GM18507 (cell line): ENCODE measurements at places on chromosomes 4 and X.

GRCh38 chr4:153170407-153170806 lies 33.8 kb upstream of the TRIM2 start:
- no peak for DNase-seq

DNA sequence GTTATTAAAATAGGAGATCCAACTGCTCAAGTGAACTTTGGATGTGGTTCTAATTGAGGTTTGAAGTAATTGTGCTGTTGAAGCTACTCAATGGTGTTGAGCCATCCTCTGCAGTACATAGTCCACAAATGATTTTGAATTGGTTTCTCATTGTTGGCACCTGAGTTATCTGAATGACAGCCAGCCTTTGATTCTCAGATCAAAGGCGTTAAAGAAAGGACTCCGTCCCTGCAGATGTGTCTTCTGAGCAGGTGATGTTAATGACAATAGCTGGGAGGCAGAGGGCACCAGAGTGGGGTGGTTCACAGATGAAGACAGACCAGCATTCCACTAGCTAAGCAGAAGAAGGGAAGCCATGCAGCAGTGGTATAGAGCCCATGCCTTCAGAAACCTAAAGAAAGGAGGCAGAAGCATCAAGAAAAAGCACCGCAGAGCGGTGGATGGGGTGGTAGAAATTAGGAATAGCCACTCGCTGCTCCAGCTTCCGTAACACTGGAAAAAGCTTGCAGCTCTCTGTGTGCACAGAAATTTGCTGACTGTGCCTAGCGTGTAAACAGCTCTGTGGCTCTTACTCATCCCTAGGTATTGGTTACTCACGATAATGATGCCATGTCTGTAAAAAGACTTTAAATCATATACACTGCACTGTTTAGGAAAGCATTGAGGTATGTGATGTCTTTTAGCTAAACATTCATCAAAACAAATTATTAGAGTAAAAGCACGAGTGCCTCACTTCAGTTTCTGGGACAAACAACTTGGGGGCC lies 79.2 kb upstream of the CLCN4 start:
- DNase-seq = no peak

DNA sequence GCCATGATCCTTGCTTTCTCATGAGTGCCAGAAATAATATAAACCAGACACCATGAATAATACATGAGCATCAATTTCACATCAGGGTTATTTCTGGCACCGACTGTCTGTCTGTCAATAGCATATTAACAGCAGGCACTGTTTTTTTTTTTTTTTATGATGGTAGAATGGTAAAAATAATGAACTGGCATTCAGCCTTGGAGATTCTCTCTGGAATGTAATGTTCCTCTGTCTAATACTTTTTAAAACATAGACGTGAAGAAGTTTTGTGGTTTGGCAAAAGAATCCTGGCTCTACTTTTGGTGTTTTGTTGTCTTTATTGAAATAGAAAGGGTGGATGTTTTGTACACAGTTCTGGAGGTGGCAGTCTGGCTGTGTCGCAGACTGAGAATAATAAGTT lies 874.6 kb upstream of the PRKX start:
- no peak for DNase-seq

DNA sequence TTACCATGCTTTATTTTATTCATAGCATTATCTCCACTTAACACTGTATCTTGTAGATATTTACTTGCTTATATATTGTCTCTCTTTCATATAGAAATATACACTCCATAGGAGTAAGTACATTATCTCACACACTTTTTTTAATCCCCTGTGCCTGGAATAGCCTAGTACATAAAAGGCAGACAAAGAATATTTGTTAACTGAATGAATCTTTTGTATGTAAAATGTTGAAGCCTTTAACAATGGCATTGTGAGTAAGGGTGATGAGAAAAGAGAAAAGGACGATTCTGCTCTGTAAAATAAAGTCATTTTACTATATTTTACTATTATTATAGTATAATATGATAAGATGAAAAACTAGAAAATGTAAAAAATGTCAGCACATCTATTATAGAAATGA lies 97.7 kb upstream of the PDHA2 start:
- DNase-seq = no peak

- no peak for DNase-seq
Observed at GRCh38 chrX:3428792-3429191, 82.3 kb upstream of the MXRA5 start.

DNA sequence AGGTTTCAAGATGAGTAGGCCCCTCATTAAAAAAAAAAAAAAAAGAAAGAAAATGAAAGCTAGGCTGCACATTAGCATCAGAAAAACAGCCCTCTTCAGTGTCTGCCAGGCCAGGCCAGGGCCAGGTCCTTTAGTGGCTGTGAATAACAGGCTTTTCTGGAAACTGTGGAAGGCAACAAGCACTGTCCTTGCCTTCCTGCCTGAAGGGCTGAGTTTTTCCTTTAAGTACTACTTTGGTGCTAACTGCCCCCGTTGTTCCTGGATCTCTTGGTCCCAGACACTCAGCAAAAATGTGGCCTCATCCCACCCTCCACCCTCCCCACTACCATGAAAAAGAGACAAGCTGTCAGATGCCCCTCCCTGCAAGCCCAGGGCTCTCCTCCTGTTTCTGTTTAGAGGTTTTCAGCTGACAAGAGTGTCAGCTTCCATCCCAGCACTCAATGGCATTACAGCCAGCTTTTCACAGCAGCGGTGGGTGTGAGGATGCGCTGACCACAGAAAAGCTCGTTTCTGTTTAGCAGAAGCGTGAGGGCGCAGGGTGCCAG lies 174.2 kb downstream of the NHS start:
- DNase-seq = no peak

DNA sequence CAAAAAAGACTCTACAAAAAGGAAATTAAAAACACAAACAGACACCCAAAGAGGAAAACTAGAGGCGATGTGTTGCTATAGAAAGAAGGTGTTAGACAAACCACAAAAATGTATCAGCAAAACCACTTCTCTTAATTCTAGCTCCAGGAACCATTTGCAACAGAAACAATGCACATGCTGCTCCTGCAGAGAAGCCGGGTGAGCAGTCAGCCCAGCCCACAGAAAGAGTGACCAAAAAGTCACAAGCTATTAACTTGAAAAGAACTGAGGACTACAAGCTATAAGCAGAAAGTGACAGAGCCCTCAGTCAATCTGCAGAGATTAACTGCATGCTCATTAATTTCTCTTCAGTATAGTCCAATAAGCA lies 96.2 kb upstream of the KLHL13 start:
- no peak for DNase-seq

GRCh38 chrX:107805179-107805578 lies 20.5 kb upstream of the MID2 start:
- no peak for DNase-seq

DNA sequence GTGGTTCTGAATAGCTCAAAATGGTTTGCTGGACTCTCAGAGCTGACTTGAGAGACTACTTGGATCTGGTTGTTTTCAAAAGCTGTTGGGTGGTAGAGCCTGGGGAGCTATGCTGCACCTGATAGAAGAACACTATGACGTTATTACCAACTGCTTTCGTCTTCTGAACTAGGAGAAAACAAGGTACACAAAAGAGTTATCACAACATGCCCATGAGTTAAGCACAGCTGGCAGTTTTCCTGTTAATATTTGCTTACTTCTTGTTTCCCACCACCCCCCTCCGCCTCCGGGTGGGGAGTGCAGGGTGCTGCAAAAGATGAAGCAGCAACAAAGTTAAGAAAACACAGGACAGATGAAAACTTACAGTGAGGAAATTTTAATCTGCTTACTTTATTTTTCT lies 69.1 kb downstream of the RASL11B start:
- DNase-seq = no peak

DNA sequence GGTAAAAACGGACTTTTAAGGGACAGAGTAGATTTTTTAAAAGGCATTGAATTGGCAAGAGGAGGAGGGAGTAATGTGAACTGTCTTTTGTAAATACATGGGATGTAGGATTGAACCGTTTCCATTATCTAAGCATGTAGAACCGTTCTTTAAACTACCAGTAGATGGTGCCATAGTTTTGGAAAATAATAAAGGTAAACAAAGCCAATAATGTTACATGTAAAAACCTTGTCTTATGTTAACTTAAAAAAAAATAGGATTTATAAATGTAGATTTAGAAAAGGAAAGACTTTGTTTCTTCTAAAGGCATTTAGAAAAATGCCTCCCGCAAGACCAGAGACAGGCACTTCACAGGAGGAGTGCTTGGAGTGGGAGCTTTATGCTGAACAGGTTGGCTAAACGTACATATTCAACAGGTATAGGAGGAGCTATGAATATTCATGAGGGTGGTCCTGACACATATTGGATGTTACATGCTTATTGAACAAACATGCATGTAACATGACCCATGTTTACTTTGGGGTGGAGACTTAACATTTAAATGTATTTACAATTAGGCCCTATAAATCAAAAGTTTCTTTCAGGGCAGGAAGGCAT lies 45.5 kb upstream of the FAM241A start:
- peak; percentile 28 for DNase-seq

DNA sequence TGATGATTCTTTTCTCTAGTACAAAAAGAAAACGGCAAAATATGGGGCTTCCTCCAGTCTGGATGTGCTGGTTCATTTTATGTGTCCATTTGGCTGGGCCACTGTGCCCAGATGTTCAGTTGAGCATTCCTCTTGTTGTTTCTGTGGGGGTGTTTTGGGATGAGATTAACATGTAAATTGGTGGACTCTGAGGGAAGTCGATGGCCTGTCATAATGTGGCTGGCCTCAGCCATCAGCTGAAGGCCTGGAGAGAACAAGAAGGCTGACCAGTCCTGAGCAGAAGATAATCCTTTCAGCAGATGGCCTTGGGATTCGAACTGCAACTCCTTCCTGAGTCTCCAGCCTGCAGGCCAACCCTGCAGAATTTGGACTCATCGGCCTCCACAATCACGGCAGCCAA lies 136.7 kb downstream of the EVC2 start:
- no peak for DNase-seq

DNA sequence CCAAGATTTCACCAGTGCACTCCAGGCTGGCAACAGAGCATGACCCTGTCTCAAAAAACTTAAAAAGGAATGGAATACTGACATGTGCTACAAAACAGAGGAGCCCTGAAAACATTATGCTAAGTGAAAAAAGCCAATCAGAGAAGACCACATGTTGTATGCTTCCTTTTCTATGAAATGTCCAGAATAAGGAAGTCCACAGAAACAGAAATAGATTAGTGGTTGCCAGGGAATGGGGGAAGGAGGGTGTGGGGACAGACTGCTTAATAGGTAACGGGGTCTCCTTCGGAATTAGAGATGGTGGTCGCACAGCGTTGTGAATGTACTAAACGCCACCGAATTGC lies 30.1 kb upstream of the KIAA0232 start:
- DNase-seq = no peak

- no peak for DNase-seq
Observed at GRCh38 chr4:82560853-82561785, 669 bp downstream of the TMEM150C start.

DNA sequence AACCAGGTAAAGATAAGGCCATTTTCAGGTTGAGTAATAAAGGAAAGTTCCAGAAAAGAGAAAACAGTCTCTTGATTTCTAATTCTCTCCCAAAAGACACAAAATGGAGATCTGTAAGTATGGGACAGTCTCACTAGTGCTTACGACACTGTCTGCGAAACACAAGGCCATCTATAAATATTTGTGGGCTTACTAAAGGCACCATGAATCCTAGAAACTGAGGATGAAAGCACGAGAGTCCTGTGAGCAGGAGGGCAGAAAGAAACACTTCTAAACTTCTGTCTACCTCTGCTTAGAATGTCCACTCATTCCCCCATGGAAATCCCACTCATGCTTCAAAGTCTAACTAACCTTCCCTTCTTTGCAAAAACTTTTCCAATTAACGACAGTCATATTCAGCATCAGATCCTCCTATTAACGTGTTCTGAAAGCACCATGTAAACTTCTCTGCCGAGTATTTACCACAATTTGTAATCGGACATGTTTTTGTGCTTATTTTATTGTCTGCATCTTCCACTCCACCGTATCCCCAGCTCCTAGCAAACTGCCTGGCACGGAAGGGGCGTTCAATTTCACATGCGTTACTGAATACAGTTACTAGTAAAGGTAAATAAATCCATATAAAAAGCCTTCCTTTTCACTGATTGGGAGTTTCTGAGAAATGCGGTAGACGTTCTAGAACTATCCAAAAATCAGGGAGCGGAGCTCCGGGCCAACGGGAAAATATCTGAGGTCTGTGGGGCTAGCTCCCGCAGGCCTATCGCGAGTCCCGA lies 665 bp downstream of the PSMD10 start:
- DNase-seq = no peak

DNA sequence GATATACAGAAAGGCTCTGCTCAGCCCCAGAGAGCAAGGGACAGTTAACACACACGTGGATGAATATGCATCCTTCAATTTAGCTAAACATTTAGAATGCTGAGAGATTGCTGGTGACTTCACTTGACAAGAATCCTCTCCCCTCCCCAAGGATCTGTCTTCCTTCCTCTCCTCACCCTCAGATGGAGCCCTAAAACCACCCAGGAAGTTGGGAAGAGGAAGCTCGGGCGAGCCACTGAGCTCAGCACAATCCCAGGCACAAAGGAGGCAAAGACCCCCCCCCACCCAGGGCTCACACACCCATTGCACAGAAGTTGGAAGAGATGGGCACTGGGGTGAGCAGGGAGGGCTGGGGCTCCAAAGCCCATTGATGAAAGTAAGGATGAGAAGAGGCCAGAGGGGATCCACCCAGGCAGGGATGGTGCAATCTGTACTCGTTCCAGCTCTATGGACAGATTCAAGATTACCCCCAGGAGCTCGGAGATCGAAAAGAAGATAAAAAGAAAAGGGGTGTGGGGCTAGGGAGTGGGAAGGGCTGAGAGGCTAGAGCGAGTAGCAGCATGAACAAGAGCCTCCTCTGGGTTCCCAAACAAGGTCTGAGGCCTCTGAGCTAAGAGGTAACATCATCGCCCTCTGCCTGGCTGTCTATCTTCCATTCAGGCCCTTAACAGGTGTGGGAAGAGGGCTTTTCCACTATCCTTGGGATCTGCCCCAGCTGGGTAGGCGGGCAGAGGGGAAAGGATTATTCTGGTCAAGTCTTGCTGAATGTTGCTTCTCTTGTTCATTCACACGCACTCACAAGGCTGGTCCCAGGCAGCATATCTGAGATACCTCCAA lies 1.2 kb downstream of the TFE3 start:
- no peak for DNase-seq

- DNase-seq = no peak
Observed at GRCh38 chr4:111070390-111070789, 447.5 kb upstream of the PITX2 start.

GRCh38 chr4:1938027-1938426 lies 66.8 kb downstream of the NSD2 start:
- no peak for DNase-seq

GRCh38 chr4:20046931-20047677 lies 204.6 kb upstream of the SLIT2 start:
- no peak for DNase-seq

DNA sequence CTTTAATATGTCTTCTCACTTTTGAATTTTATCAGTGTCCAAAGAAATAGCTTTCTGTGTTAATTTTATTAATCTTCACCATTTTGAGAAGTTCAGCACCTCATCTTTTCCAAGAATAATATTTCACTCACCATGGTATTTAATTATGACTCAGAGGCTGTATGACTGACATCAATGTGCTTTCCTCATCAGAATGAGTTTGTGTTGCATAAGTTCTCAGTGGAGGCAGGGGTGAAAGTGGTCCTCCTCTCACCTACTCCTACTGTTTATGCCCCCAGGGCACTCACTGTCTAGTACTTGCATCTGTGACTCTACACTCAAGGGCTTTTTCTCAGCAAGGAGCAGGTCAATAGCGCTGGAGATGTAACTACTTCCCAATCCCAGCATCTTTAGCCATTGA lies 905.3 kb upstream of the INTU start:
- DNase-seq = no peak
